Forelimb muscle (tissue), 1 donor: ENCODE measurements at places on chromosomes 7 and 10. TPM values are rescaled to one million over a fixed set of nuclear protein-coding genes. Genes with fewer than 3 reads are reported as not detected.

- no peak for DNase-seq
These were observed at the start of gene GOLGA7B for GRCh38 chr10:97849687-97850402. GOLGA7B (plus strand) TSS chr10:97849843; CDS start chr10:97850304, 461 bp downstream.

DNA sequence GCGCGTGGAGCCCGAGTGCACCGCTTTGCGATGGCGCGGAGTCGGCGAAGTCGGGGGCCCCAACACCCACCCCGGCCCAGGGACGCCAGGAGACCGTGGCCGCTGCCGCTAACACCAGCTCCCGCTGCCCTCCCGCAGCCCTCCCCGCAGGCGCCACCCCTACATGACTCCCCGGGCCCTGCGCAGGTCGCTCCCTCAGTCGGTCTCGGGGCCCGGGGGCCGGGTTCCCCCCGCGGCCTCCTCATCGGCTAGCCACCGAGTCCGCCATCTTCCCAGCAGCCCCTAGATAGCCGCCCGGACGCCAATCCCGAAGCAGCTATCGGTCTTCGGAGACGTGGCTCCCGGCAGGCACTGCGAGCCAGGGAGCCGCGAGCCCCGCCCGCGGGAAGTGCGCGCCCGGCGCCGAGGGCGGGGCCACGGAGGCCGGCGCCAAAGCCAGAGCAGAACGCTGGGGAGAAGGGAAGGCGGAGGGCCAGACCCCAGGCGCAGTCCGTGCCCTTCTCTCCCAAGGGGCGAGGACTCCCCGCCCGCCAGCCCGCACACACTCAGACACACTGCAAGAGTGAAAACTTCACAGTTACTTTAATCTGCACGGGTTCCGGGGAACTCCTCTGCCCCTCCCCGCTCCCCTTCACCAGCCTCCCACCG lies at the start of gene FASTK:
Gene FASTK (minus strand): TSS at position 288 of the 648 bp plus-strand sequence. CDS start 43 bp downstream, at position 245.
- DNase-seq, result peak; percentile 79

- no peak for DNase-seq
These were observed 55.6 kb downstream of the GRB10 start for GRCh38 chr7:50727072-50727471.

DNA sequence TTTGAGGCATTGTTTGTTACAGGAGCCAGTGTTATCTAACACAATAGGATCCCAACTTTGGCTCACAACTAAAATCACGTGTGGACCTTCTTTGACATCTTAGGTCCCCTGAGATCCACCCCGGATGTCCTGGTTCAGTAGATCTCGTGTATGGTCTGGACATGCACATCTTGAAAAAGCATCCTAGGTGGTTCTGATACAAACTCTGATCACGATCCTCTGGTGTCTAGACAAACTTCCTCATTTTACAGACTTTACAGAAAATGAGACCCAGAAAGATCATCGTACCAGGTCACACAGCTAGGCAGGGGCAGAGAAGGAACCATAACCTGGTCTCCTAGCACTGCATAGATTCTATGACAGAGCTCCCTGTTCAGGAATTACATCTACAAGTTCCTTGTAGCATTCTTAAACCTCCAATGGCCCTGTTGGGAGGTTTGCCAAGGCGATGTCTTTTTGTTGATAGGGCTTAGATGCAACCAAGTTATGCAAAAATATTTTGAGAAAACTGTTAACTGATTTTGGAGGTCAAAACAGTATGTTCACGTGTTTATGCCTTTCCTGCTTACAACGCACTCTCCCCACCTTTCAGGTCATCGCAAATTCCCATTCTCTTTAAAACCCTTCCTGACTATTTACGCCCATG lies 30.8 kb upstream of the CHST15 start:
- DNase-seq, result no peak

GRCh38 chr7:42234736-42235135 lies 2.3 kb downstream of the GLI3 start:
- no peak for DNase-seq

- no peak for DNase-seq
These were observed 100.1 kb downstream of the RAB11FIP2 start for GRCh38 chr10:117946525-117947070.

GRCh38 chr10:130686689-130687300 lies 550.6 kb downstream of the GLRX3 start:
- no peak for DNase-seq

DNA sequence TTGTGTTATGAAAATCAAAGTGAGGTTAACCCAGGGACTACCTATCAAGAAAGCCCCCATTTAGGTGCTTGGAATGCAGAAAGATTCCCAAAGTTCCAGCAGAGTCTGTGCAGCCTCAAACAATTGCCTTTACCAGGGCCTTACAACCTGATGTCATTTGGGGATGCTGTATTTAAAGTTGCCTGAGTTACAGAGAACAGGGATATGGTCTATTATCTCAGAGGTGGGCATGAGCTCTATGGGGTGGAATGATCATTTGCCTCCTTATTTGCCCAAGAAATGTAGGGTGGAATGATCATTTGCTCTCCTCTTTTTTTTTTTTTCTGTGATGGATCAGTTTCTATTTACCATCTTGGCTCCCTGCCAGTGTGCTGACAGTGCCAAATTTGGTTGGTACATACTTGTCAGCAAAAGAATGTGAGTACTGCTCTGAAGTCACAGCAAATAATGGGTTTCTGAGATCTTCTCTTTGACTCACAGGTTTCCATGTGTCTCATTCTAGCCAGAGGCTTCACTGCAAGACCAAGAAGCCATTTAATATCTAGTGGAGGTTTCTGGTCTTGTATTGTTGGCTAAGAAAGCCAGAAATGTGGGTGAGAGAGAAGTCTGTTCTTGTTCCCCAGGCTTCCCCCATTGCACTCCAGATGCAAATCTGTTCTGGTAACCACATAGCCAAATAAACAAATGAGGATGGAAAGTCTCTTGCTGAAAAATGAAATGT lies 45.5 kb upstream of the ZNRF2 start:
- no peak for DNase-seq

DNA sequence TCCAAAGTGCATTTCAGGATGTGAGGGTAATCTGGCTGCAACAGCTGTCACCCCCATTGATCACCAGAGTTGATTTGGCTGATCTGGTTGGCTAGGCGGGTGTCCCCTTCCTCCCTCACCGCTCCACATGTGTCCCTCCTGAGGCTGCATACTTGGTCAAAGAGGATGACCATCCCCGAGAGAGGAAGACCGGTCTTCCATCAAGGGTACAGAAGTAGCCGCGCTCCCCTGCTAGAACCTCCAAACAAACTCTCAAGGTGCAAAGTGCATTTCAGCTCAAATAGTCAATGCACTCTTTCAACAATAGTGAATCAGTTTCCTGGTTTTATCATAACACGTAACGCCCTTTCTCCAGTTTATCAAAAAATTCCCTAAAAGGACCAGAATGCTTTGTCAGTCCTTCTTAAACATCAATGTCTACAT lies 44.6 kb downstream of the CARD11 start:
- no peak for DNase-seq

- no peak for DNase-seq
These were observed 20.8 kb upstream of the MKI67 start for GRCh38 chr10:128147064-128147463.

GRCh38 chr10:82811621-82812020 lies 936.6 kb downstream of the NRG3 start:
- no peak for DNase-seq

GRCh38 chr10:85446827-85447226 lies 919.8 kb downstream of the GRID1 start:
- DNase-seq, result no peak

DNA sequence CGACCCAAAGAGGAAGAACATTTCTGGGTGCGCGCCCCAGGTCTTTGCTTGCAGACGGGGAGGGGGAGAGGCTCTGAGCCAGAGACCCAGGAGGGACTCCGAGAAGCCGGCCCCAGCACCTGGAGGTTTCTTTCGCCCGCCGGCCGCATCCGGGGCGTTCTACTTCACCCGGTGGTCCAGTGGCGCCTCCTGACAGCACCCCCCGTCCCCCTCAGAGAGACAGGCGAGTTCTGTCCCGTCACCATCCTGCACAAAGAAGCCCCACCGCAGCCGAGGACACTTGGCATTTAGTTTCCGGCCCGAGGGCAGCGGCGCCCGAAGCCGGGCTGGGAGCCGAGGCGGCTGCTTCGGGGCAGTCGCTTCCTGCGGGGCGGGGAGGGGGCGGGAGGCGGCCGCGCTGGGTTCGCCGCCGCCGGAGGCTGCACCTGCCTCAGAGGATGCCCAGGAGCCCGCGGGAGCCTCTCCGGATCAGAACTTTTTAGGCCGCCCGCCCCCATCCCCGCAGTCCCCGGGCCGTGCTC lies at the start of gene TMEM178B:
Gene TMEM178B (plus strand): TSS at position 424 of the 521 bp plus-strand sequence.
- DNase-seq, result no peak

DNA sequence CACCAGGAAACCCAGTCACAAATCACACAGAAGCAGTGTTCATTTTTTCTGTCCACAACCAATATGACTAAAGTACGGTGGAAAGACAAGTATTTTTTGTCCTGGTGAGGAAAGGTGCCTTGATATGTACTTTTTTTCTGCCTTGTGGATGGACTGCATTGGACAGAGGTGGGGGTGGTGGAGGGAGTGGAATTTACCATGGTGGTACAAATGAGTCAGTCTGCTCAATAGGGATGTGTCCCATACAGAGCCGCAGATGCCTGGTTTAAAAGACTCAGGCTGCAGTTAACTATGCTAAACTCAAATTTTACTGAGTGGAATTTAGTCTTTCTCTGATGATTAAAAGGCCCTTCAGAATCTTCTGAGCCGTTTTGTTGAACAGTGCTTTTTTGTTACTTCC lies 674.5 kb upstream of the GALNT17 start:
- no peak for DNase-seq

- no peak for DNase-seq
These were observed 44.4 kb downstream of the CTTNBP2 start for GRCh38 chr7:117828825-117829224.

DNA sequence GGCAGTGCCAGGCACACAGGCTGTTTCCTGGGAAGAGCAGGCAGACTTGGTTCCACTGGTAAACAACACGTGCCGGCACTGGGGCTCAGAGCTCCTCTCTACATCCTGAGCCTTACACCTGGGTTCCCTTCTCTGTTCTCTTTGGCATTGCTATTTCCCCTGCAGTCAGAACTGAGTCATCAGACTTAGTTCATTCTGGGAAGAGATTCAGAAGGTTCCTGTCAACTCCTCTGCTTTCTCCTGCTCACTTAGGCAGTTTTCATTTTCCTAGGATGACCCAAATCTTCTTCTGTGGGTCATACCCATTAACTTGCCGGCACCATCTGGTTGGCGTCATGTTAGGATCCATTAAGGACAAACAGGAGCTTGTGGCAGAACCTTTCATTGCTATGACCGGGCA lies 33.4 kb upstream of the LRRC18 start:
- no peak for DNase-seq

GRCh38 chr10:128040096-128040495 lies 86.1 kb downstream of the MKI67 start:
- no peak for DNase-seq

GRCh38 chr10:112490545-112490944 lies 43.5 kb downstream of the VTI1A start:
- DNase-seq, result no peak

GRCh38 chr10:27158421-27158820 lies 3.3 kb downstream of the MASTL start:
- DNase-seq, result no peak

DNA sequence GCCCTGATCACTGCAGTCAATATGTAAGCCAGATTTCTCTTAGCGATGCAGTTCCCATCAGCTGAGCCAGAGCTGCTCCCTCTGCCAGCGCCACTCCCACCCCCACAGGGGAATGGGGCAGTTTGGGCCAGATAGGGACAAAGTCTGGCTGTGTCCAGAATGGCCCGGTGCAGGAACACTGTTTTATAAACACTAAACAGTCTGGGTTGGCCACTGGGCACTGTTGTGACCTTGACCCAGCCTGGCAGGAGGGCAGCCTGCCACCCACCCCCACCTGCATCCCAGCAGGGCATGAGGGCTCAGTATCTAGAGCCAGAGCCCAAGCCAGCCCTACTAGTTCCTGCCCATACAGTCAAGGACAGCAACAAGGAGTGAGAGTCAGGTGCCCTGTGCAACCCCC lies 1.3 kb downstream of the OGDHL start:
- no peak for DNase-seq

GRCh38 chr10:33352175-33352574 lies 17.7 kb upstream of the NRP1 start:
- no peak for DNase-seq

DNA sequence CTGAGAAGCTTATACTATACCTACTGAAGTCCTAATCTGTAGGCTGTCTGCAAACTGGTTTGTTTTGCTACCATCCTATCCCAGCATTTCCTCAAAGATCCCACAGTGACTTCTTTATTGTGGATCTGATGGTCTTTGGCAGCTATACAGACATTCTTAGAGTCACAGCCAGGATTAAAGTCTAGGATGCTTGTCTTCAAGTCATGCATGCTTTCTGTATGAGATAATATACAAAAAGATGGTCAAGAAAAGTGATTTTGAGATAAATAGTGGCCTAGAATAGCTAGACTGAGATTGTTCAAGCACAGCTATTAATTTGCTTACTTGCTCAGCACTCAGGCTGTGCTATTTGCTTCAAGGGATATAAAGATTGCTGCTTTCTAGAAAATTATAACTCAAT lies 454.4 kb downstream of the AUTS2 start:
- DNase-seq, result no peak

GRCh38 chr10:16341637-16342036 lies 95.2 kb upstream of the PTER start:
- no peak for DNase-seq

- no peak for DNase-seq
These were observed 75.7 kb downstream of the CHST15 start for GRCh38 chr10:124017729-124018128.

GRCh38 chr10:74107391-74107790 lies 43.2 kb downstream of the AP3M1 start:
- no peak for DNase-seq

- no peak for DNase-seq
These were observed 32.7 kb downstream of the CYP17A1 start for GRCh38 chr10:102804382-102805055.

- no peak for DNase-seq
These were observed 16.3 kb downstream of the TAX1BP1 start for GRCh38 chr7:27756298-27756697.

GRCh38 chr7:36605261-36606051 lies 118.8 kb downstream of the AOAH start:
- no peak for DNase-seq

DNA sequence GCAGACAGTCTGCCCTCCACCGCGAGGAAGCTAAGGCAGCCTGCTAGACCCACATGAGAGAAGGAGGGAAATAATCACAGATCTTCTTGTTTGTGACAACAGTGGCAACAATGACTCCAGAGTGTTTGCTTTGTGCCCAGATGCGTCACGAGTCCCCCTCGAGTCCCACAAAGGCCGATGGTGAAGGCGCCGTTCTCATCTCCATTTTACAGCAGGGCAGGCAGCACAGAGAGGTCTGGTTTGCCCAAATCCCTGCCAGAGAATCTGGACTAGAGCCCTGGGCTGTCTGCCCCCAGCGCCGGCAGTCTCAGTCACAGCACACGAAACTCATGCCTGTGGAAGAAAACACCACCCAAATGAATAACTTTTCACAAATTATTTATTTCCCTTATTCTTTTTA lies 38.1 kb downstream of the KIAA1549 start:
- DNase-seq, result no peak

The DUS4L gene
- polyA plus RNA-seq, result 6.9 TPM

The CDK1 gene
- 23.9 TPM for polyA plus RNA-seq

The FRG2B gene
- not detected for polyA plus RNA-seq

The SKAP2 gene
- 11.3 TPM for polyA plus RNA-seq

The CRPPA gene
- polyA plus RNA-seq, result 3.9 TPM

The ITIH5 gene
- polyA plus RNA-seq, result 47.8 TPM

The GJC3 gene
- 0.32 TPM for polyA plus RNA-seq
